Osteoblast (primary cell): ENCODE measurements at places on chromosomes 7 and 10. TPM values are rescaled to one million over a fixed set of nuclear protein-coding genes. Genes with fewer than 3 reads are reported as not detected.

DNA sequence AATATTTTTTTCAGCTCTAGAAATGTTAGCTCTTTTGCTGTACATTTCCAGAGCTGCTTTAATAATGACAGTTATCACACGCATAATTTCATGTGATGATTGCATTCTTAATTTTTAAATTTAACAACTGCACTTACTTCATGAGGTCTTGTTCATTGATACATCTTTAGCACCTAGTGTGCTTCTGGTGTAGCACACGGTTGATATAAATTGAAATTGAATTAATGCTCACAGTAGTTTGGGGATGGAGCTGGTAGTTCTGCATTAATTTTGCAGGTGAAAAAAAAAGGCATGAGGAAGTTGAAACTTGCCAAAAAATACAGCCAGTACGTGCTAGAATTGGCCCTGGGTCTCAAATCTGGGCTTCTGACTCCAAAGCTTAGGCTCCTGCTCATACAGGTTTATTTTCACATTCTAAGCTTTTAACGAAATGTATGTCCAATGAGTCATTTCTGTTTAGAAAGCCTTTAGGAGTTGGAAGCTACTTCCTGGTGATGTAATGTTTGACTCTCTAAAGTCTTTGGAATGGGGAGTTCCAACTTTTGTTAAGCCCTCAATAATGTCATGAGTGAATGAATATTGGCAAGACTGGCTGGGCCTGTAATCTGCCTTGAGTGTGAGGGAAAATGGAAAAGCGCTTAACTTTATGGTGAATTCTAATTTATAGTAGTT is 62.5 kb downstream of the DAGLB start:
- peak overlapping the region; percentile 26 for H3K4me3 ChIP-seq
- peaks cover 30% of the 10 kb centered on the region for H3K4me1 ChIP-seq
- peak; percentile 78 for DNase-seq
- peak overlapping the region; percentile 81 for H3K27ac ChIP-seq
- H3K27me3 ChIP-seq = no peaks in the 10 kb centered on the region
- peaks cover 23% of the 10 kb centered on the region for H3K36me3 ChIP-seq

GRCh38 chr10:78341953-78342614 is 308.4 kb downstream of the RPS24 start:
- DNase-seq = no peak
- peaks cover 3% of the 10 kb centered on the region for H3K27me3 ChIP-seq
- H3K36me3 ChIP-seq = no peaks in the 10 kb centered on the region

DNA sequence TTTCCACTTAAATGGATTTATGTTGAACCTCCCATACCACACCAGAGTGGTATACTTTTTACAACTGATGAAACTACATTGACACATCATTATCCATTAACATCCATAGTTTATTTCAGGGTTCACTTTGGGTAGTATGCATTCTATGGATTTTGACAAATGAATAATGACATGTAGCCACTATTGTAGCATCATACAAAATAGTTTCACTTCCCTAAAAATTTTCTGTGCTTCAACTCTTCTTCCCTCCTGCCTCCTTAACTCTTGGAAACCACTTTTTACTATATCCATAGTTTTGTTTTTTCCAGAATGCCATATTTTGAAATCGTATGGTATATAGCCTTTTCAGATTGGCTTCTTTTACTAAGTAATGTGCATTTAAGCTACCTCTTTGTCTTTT is 199.5 kb upstream of the TMEM196 start:
- no peak overlapping the region for H3K27ac ChIP-seq
- DNase-seq = no peak
- H3K36me3 ChIP-seq = no peaks in the 10 kb centered on the region
- H3K4me1 ChIP-seq = peaks cover 2% of the 10 kb centered on the region
- no peaks in the 10 kb centered on the region for H3K27me3 ChIP-seq

DNA sequence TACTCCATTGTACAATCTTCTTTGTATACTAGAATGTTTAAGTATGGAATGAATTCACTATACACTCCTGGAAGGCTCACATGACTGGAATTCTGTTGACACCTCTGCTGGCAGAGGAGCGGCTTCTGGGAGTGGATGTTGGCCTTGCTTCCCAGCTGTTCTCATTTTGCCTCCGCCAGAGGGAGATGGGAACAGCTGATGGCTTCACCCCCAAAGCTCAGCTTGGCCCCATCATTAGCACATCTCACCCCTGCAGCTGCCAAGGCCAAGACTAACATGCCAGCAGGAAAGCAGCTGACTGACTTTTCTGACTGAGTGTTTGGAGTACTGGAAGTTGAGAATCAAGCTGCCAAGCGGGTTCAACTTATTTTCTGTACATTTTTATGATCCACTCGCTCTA is 15.1 kb downstream of the ADAM12 start:
- H3K4me3 ChIP-seq = no peak overlapping the region
- H3K36me3 ChIP-seq = peaks cover 17% of the 10 kb centered on the region
- H3K27ac ChIP-seq = peak overlapping the region; percentile 59
- H3K4me1 ChIP-seq = peaks cover 29% of the 10 kb centered on the region

DNA sequence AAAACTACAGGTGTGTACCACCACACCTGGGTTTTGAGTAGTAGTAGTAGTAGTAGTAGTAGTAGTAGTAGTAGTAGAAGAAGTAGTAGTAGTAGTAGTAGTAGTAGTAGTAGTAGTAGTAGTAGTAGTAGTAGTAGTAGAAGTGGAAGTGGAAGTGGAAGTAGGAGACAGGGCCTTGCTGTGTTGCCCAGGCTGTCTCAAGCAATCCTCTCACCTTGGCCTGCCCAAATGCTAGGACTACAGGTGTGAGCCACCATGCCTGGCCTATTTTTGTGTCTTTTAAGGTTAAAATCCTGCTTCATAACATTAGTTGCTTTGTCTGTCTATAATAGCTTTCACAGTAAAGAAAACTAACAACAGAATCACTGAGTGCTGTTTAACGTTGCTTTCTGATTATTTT is 111.7 kb downstream of the PODXL start:
- H3K4me3 ChIP-seq = no peak overlapping the region
- no peak overlapping the region for H3K27ac ChIP-seq
- no peak for DNase-seq
- no peaks in the 10 kb centered on the region for H3K27me3 ChIP-seq
- no peaks in the 10 kb centered on the region for H3K4me1 ChIP-seq

DNA sequence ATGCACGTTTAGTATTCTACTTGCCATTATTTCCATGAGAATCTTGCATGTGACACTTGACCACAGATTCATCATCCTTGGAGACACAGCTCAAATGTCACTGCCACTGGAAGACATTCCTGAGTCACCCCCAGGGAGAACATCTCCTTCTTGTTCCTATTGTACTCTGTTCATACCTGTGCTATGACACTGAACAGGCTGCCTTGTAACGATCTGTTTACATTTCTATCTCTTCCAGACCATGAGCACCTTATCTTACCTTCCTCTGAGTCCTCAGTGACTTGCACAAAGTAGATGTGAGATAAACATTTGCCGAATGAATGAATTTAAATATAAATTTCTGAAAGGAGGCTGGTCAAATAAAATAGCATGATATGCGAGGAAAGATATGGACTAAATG is 331.9 kb upstream of the LRRN3 start:
- no peaks in the 10 kb centered on the region for H3K36me3 ChIP-seq
- H3K27me3 ChIP-seq = no peaks in the 10 kb centered on the region
- H3K4me3 ChIP-seq = no peak overlapping the region
- no peak for DNase-seq
- H3K4me1 ChIP-seq = no peaks in the 10 kb centered on the region
- H3K27ac ChIP-seq = no peak overlapping the region

GRCh38 chr10:23362879-23363792 is 18.5 kb upstream of the C10orf67 start:
- H3K4me1 ChIP-seq = no peaks in the 10 kb centered on the region
- H3K27ac ChIP-seq = no peak overlapping the region
- H3K27me3 ChIP-seq = no peaks in the 10 kb centered on the region
- DNase-seq = no peak

DNA sequence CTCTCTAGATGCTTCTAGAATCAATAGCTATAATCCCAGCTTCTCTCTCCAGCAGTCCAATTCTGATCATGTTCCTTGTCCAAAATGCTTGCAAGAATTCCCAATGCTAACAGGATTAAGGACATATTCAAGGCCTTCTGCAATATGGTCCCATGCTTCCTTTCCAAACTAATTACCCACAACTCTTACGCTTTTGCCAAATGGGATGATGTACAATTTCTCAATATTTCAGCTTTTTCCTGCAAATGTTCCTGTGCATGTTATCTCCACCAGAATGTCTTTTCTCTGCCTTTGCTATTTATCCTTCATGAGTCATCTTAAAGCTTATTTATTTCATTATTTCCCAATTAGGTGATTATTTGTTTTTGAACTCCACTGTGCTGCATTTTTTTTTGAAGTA is 556.4 kb downstream of the SORCS1 start:
- DNase-seq = no peak
- no peaks in the 10 kb centered on the region for H3K27me3 ChIP-seq
- no peak overlapping the region for H3K27ac ChIP-seq
- H3K36me3 ChIP-seq = no peaks in the 10 kb centered on the region

GRCh38 chr7:67343114-67343513 is 346.5 kb downstream of the TYW1 start:
- H3K4me3 ChIP-seq = no peak overlapping the region
- no peak for DNase-seq
- no peak overlapping the region for H3K27ac ChIP-seq
- peaks cover 4% of the 10 kb centered on the region for H3K36me3 ChIP-seq

DNA sequence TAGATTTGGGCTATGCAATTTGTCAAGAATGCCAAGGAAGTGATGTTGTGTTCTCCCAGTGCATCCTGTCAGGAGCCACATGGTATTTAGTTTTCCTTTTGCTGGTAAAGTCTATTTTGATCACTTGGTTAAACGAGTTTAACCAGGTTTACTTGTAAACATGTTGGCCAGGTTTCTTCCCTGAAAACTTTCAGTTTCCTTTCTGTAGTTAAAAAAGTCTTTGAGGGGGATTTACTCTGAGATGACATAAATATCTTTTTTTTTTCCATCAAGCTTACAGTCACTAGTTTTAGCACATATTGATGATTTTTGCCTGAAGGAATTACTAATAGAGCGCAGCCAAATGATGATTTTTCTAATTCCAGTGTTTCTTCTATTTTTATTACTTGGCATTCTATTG is 320.5 kb downstream of the PHF14 start:
- no peak overlapping the region for H3K4me3 ChIP-seq
- no peaks in the 10 kb centered on the region for H3K36me3 ChIP-seq
- no peaks in the 10 kb centered on the region for H3K27me3 ChIP-seq
- DNase-seq = no peak
- H3K4me1 ChIP-seq = no peaks in the 10 kb centered on the region

GRCh38 chr7:56479748-56480147 is 363.5 kb upstream of the NUPR2 start:
- H3K4me1 ChIP-seq = no peaks in the 10 kb centered on the region
- H3K27me3 ChIP-seq = no peaks in the 10 kb centered on the region
- H3K36me3 ChIP-seq = no peaks in the 10 kb centered on the region
- no peak overlapping the region for H3K27ac ChIP-seq
- DNase-seq = no peak

GRCh38 chr7:141788296-141788695 is 1.7 kb upstream of the TAS2R5 start:
- DNase-seq = no peak
- no peak overlapping the region for H3K27ac ChIP-seq
- H3K4me1 ChIP-seq = no peaks in the 10 kb centered on the region
- H3K4me3 ChIP-seq = no peak overlapping the region
- no peaks in the 10 kb centered on the region for H3K27me3 ChIP-seq
- H3K36me3 ChIP-seq = no peaks in the 10 kb centered on the region

DNA sequence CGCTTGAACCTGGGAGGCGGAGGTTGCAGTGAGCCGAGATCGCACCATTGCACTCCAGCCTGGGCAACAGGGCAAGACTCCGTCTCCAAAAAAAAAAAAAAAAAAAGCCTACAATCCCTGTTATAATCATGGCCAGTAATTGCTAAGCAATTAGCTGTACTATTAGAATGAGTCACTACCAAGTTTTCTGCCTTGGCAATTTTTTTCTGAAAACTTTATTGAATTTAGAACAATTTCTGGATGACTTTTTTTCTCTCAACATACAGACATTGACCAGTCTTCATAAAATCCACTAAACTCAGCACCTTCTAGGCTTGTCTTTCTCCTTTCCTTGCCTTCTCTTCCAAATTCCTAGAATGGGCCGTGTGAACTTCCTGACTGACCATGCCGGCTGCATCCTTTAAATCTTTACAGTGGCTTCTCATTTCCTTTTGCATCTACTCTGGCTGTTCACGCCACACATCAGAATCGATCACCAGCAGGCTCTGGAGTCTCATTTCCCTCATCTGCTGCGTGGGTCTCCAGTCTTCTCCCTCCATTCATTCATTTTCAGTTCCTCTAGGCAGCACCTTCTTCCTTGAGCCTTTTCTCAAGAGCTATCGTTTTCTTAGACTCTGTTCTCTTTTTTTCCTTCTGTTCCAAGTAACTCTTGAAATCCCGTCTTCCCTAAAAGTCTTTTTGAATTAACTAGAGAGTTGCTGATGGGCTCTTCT is 107.9 kb downstream of the KAT6B start:
- no peak for DNase-seq
- no peaks in the 10 kb centered on the region for H3K27me3 ChIP-seq
- no peak overlapping the region for H3K4me3 ChIP-seq
- H3K27ac ChIP-seq = no peak overlapping the region
- H3K36me3 ChIP-seq = no peaks in the 10 kb centered on the region
- H3K4me1 ChIP-seq = peaks cover 13% of the 10 kb centered on the region

- no peaks in the 10 kb centered on the region for H3K4me1 ChIP-seq
- H3K27me3 ChIP-seq = no peaks in the 10 kb centered on the region
- H3K36me3 ChIP-seq = no peaks in the 10 kb centered on the region
- H3K4me3 ChIP-seq = no peak overlapping the region
- no peak for DNase-seq
Observed at GRCh38 chr7:156178214-156178613, 366.0 kb upstream of the SHH start.

DNA sequence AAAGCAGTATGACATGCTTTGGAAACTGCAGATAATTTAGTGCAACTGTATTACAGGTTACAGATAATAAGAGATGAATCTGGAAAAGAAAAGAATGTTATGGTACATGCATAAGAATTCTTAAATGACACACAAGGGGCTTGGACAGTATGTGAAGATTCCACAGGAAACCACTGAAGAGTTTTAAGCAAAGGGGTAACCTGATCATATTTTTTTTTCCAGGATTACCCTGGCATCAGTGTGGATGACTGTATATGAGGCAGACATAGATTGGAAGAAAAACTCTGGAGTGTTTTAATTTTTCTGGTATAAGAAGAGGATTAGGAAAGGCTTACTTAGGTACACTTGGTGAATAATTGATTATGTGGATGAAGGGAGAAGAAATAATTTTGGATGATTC is 8.1 kb downstream of the TFPI2 start:
- no peak overlapping the region for H3K27ac ChIP-seq
- no peak for DNase-seq
- no peaks in the 10 kb centered on the region for H3K27me3 ChIP-seq
- H3K4me1 ChIP-seq = no peaks in the 10 kb centered on the region
- no peaks in the 10 kb centered on the region for H3K36me3 ChIP-seq

Gene FAM25C
- total RNA-seq = not detected in 2 replicates

Gene TUBB8
- total RNA-seq = not detected in 2 replicates

Gene RNF32
- under 0.01 and 0.29 TPM in 2 replicates for total RNA-seq

Gene ZNF25
- 16.6 and 18.6 TPM in 2 replicates for total RNA-seq

Gene LIPM
- total RNA-seq = not detected in 2 replicates

Gene HPS1
- 52.1 and 61.9 TPM in 2 replicates for total RNA-seq

Gene TAS2R5
- 0.72 and 1.8 TPM in 2 replicates for total RNA-seq

Gene NUDT13
- 1.8 and 2.1 TPM in 2 replicates for total RNA-seq

Gene DNAJC30
- 2.9 TPM in 2 replicates for total RNA-seq
